Vein endothelial cell (primary cell): ENCODE measurements at places on chromosomes 1 and 21. TPM values are rescaled to one million over a fixed set of nuclear protein-coding genes. Genes with fewer than 3 reads are reported as not detected.

Gene VASH2
- total RNA-seq = under 0.01 and 0.10 TPM in 2 replicates

Gene APH1A
- total RNA-seq = 175 and 177 TPM in 2 replicates

Gene NME7
- total RNA-seq = 8.5 and 20.8 TPM in 2 replicates

Gene LCE2B
- not detected in 2 replicates for total RNA-seq

Gene EDARADD
- total RNA-seq = not detected in 2 replicates

Gene DISP3
- total RNA-seq = 0.10 and 0.33 TPM in 2 replicates

Gene UBL4B
- total RNA-seq = not detected in 2 replicates

Gene SLC2A5
- total RNA-seq = under 0.01 and 0.33 TPM in 2 replicates

Gene NOS1AP
- 0.98 and 1.2 TPM in 2 replicates for total RNA-seq

Gene NPHS2
- total RNA-seq = not detected in 2 replicates

Gene GREM2
- under 0.01 TPM in 1 of 2 replicates, not detected in the other for total RNA-seq

Gene PLEKHA6
- total RNA-seq = 3.6 and 13.9 TPM in 2 replicates

Gene CAMSAP2
- total RNA-seq = 44.1 and 57.7 TPM in 2 replicates

Gene PCAT6
- 0.48 TPM in 1 of 2 replicates, not detected in the other for total RNA-seq
